ENCODE measurements at places on chromosomes 2 and 18.

DNA sequence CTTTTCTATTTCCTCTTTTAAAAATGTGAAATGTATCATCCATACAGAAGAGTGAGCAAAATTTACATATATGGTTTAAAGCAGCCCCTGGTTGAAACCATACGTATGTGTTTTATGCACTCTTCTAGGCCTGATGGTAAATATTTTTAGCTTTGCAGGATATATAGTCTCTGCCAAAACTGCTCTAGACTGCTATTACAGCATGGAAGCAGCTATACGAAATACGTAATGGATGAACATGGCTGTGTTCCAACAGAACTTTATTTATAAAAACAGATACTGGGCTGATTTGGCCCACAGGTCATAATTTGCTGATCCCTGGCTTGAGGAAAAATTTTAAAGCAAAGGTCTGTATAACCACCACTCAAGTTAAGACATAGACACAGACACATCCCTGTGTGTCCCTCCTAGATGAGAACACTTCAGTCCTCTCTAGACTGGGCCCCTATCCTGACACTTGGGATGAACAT is 42.5 kb upstream of the ATP8B1 start:
- DNase-seq = no peak

GRCh38 chr18:38427234-38427633 is 861.6 kb upstream of the CELF4 start:
- DNase-seq = peak; percentile 64

DNA sequence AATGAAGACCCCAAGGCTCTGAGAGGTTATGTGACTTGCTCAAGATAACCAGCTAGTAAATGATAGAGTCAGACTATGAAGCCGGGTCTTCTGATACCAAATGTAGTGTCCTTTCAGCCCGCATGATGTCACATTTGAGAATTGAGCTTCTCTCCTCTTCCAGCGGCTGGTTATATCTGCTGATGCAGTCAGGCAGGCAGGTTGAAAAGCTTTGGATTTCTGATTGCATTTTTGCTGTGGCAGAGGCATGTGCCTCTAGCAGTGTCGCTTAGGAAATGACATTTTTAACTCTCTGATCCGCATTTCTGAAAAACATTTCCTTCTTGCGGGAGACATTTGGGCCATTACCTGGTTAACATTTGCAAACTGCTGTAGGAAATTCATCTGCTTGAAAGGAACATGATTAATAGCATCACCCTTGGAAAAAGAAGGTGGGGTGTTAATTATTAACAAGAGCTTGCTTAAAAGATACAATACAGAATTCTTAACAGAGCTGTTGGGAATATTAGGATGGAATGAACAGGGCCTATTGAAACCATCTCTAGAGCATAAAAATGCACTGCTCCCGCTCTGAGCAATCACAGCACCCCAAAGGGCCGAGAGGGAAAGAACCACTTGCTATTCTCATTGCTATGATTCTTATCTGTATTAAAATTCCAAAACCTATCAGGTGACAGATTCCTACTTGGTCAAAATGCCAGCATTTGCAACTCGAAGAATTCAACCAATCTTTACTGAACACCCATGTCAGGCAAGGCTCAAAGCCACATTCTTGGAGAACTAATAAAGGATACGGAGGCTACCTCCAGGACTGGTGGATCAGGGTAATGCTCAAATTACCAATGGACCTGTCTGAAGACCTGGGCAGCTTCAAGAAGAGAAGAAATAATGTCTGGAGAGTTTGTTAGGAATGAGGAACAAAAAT is 25.9 kb downstream of the MRO start:
- DNase-seq = no peak

DNA sequence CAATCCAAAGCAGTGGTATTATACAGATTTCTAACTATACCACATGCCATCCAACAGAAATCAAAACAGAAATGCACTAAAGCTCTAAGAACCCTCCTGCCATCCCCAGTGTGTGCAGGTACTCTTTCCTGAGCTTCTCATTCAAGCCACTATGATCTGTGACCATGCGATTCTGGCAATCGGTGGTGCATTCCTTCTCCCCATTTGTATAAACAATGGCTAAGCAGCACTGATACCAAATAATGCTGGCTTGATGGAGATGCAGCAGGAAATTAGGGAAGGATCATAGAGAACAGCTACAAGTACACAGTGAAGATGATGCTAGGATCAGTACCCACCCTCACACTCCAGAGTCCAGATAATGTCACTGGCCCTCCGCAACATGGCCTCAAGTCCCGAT is 51.8 kb downstream of the PPP4R1 start:
- no peak for DNase-seq

DNA sequence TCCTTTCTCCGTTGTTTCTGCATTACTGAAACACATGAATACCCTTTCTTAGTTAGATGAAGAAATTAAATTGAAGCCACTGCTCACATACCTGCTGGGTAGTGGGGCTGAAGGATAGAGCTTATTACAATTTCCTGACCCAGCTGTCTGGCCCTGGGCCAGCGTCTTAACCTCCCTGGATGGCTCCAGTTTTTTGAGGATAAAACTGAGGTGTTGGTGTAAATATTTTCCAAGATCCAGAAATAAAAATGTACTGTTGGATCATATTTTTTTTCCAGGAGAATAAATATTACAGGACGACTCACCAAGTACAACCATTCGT is 3.5 kb downstream of the RNF144A start:
- no peak for DNase-seq

DNA sequence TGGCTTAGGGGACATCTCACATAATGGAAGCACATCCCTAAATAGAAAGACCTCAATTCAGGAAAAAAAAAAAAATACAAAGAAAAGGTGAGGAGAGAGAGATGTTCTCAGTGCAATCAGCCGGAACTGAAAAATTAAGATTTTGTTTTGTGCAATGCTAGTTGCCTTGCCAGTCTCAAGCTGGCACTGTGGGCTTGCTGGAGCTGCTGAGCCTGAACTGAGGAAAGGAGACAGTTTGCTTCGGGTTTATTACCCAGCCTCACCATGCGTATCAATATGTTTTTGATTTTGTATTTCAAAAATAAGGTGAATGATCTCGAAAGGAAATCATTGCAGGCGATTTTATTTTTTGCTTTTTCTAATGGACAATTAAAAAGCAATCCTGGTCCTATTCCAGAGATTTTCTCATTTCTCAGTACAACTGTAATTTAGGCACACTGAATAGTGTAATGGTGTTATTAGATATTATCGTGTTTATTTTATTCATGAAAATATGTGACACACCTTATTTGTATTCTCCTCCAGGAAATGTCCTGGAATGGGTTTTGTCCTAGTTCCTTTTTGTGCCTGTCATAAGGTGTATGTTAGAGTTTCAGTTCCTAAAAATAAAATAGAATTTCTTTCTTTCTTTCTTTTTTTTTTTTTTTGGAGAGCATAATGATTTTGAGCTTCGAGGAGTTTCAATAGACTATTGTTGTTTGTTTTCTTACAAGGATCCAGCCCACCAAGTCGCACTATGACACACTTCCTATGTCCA is 72.8 kb upstream of the ZEB2 start:
- DNase-seq = no peak

- DNase-seq = peak; percentile 50
These were observed 23.1 kb downstream of the CYP27C1 start for GRCh38 chr2:127196998-127197397.

GRCh38 chr2:61499060-61499459 is 28.2 kb upstream of the USP34 start:
- DNase-seq = no peak

DNA sequence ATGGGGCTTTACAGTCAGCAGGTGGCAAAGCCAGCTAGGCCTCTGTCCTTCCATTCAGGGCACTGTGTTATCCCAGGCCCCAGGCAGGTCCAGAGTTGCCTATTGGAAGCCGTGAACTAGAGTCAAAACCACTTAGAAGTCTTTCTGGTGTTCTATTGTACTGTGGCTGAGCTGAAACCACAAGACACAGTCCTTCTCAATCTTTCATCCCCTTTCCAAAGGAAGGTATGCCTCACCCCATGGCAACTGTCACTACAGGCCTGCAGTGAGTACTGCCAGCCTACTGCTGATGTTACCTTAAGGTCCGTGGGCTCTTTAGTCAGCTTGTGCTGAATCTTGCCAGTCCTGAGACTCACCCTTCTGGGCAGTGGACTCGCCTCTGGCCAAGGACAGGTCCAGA is 181.6 kb downstream of the GULP1 start:
- DNase-seq = no peak

- DNase-seq = peak; percentile 86
These were observed 151.3 kb downstream of the KLHL29 start for GRCh38 chr2:23536326-23536725.

DNA sequence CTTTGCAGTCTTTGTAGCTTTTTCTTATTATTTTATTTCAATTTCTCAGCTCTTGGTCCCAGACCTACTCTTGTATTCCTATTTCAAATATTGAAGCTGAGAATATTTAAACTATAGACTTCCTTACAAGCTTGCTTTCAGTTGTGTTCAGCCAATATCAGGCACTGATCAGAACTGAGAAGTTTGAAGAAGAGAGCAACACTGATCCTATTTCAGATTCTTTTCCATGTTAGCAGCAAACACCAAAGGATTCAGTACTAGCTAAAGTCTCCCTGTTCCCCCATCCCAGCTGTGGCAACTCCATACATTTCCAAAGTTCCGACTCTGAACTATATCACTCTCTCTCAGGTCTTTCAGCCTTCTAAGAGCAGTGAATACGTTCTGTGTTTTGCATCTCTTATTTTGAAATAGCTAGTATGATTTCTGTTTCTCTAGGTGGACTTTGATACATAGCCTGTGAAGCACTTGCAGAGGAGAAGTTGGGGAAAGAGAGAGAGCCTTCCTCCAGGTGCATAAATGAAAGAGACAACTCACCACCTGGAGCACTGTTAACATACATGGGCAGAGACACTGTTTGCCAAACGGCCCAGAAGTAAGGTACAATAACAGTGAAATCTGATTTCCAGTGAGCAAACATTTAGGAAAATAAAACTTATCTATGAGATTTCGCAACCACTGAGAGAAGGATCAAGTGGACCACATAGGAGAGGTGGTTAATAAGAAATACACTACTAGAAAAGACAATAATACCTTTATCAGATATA is 135.0 kb upstream of the ZNF804A start:
- no peak for DNase-seq

- DNase-seq = peak; percentile 10
These were observed 11.5 kb downstream of the ITGA6 start for GRCh38 chr2:172438741-172439508.

- no peak for DNase-seq
These were observed 74.6 kb downstream of the ARL4C start for GRCh38 chr2:234422273-234422732.

GRCh38 chr2:114769991-114770390 is 327.6 kb downstream of the DPP10 start:
- DNase-seq = no peak

- DNase-seq = no peak
These were observed 55.4 kb downstream of the SH3RF3 start for GRCh38 chr2:109184368-109184767.

- DNase-seq = no peak
These were observed 531.2 kb upstream of the SMIM21 start for GRCh38 chr18:75958683-75959082.

- DNase-seq = no peak
These were observed 22.2 kb downstream of the SPAG16 start for GRCh38 chr2:213306316-213306942.

- DNase-seq = no peak
These were observed 372.5 kb upstream of the KLHL29 start for GRCh38 chr2:23012499-23012898.

DNA sequence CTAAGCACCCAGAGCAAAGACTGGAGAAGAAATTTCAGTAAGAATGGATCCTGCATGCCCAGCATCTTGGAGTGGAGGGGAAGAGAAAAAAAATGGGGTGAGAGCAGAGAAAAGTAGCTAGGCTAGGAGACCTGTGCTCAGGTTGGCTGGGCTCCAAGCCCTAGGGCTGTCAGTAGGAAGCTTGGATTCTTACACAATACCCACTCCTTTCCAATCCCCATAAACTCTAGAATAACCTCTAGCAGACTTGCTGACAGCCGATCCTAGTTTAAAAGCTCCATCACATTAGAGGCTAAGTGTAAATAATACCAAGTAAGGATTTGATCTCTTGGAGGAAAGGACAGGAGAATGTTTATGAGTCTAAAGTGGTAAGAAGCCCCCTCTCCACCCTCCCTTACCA is 46.2 kb upstream of the NABP1 start:
- DNase-seq = no peak

DNA sequence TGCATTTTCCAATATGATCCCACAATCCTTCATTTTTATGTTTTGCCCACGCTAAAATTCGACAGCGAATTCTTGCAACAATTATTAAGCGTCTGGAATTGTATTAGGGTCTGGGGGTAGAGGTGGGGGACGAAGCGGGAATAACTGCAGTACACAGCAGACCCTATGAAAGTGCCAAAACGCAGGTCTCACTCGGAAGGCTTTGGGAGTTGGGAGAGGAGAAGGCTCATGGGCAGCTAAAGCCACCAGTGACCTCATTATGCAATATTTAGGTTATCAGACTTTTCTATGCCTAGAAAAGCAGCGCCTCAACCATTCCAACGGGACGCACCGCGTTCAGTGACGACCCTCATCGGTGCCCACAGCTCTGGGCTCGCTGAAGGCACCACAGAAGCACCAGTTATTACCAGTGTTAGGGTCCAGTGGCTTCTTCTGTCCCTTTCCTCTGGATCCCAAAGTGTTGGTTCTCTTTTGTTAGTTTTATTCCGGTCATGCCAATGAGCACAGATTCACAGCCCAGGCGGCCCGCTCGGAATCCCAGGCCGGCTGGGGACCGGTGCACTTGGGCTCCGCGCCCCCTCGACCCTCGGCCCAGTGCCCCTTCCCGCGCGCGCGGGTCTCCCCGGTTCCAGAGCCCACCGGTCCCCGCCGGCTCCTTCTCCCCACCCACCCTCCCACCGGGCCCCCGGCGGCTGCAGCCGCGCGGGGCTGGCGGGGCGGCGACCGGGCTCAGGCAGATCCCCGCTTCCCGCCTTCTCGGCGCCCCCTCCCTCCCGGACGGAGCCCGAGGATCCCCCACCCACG is 737 bp upstream of the MAPK4 start:
- DNase-seq = no peak

DNA sequence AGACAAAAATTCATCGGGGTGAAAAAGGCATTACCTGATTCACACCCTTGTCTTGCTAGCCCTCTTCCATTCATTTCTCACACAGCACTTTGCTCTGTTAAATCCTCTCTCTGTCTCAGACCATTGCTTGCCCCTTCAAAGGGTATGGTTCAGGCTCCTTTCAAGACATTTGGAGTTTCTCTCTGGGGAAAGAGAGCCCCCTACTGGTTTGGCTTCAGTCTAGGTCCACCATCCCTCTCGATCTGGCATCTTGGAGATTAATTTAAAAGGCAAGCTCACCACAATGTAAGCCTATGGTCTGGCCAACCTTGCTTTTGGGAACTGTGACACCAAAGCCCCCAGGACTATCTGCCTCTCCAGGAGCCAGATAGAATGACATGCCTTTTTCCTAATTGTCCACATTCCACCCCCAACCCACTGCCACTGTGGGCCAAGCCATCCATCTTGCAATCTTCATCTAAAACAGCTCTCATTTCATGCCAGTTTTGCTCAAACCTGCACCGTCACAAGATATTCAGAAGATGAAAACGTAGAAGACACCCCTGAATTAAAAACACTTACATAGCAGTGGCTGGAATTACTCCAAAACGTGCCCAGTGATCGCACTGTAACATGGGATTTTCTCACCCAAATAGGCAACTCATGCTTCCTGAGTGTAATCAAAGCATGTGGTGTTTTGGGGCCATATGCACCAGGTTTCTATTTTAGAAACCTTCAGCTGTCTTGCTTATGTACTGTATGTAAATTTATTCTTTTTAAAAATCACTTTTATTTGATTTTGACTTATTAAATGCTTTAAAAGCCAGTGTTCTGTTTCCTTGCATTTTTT is 93.9 kb downstream of the FARSB start:
- DNase-seq = peak; percentile 69

- no peak for DNase-seq
These were observed 274.5 kb downstream of the PIK3C3 start for GRCh38 chr18:42229211-42230210.
